ENCODE measurements at places on chromosomes 3 and 15.
A peak's percentile ranks its signal among the peaks of the same experiment; 100 is the strongest.

DNA sequence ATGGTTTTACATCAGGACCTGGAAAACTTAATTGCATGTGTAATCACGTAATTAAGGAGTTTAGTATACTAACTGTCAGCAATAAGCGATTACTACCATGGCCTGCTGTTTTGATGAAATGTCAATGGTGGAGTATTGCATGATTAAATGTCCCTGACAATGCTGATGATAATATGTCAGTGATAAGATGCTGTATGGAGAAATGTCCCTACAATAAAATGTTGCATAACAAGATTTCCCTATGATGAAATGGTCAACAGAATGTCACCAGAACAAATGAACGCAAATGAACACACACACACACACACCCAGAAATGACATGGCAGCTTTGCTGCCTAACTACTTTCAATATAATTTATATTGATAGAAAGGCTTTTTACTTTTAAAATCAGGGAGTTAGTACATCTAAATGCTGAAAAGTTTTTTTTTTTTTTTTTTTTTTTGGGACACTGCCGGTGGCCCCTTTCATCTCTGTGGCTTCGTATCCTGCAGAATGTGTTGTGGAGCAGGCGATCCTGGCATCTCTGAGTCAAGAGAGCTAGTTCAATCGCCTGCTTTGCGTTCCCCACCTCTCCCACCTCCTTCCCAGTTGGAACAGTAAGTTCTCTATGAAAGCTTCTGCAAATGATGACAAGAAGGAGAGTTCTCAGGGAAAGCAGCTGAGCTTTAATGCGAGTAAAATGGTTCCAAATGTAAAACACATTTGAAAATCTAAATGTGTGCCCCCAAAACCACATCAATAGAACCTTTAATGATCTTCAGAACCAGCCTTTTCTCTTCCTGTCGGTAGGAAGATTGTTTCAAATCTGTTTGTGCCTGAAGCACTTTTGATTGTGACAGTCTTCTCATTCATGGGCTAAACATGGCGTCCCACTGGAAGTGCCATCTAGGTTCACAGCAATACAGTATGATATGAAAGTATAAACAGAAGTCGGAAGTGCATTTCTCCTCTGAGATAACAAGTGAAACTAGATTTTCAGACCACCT lies 170.1 kb upstream of the GBE1 start:
- no peak for DNase-seq

DNA sequence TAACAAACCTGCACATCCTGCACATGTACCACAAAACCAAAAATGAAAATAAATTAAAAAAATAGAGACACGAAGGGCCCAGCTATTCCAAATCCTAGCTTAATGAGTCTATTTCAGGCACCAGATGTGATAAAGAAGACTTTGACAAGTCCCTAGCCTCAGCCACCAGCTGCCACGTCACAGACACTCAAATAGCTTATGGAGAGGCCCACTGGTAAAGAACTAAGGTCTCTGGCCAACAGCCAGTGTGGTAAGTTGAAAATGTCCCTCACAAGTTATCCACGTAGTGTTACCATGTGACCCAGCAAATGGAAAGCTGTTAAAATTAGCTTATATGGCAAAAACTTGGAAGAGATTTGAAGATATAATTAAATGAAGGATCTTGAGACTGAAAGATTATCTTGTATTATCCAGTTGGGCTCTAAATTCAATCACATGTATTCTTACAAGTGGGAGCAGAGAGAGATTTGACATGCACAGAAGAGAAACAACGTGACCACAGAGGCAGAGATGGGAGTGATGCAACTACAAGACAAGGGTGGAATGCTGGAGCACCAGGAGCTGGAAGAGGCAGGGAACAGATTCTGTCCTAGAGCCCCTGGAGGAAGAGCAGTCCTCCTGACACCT lies 10.9 kb downstream of the ACSBG1 start:
- no peak for DNase-seq

GRCh38 chr3:196227121-196227561 lies 10.8 kb downstream of the SLC51A start:
- DNase-seq, result no peak

GRCh38 chr15:50112488-50113186 lies 6.4 kb downstream of the ATP8B4 start:
- no peak for DNase-seq

- no peak for DNase-seq
These were observed 100.0 kb upstream of the DLG1 start for GRCh38 chr3:197398286-197398878.

- DNase-seq, result no peak
These were observed 105.9 kb upstream of the ARHGEF26 start for GRCh38 chr3:154015307-154015706.

GRCh38 chr3:191257286-191257685 lies 58.2 kb downstream of the OSTN start:
- DNase-seq, result no peak

DNA sequence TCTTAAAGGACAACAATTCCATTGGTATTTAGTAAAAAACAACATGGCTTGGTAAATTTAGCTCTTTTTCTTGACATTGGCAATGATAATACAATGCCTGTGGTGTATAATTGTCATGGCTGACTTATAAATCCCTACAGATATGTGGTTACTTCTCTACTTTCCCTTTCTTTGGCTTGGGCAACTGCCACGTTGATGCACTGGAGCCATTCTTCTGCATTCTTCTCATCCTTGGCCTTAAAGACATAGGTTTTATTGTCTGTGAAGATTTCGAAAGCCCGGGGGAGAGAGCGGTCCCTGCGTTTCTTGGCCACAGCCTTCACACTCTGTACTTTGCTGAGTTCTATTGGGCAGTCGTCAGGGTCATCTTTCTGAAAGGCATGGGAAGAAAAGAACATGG lies 101.1 kb upstream of the CCNL1 start:
- no peak for DNase-seq

DNA sequence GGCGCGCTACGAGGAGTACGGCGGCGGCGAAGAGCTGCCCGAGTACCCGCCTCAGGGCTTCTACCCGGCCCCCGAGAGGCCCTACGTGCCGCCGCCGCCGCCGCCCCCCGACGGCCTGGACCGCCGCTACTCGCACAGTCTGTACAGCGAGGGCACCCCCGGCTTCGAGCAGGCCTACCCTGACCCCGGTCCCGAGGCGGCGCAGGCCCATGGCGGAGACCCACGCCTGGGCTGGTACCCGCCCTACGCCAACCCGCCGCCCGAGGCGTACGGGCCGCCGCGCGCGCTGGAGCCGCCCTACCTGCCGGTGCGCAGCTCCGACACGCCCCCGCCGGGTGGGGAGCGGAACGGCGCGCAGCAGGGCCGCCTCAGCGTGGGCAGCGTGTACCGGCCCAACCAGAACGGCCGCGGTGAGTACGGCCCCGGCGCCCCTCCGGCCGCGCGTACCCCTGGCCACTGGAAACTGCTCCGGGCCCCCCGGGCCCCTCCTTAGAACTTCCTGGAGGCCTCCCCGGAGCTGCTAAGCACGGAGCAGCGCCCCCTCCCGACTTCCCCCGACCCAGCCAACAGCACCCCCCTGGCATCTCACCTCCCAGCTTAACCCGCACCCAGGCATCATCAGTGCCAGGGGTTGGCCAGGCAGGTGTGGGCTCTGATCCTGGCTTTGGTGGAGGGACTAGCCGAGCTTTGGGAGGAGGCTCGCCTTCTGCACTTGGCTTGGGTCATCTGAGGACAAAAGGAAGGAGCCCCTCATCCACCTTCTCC lies 1.4 kb downstream of the LOXL1 start:
- peak; percentile 75 for DNase-seq

DNA sequence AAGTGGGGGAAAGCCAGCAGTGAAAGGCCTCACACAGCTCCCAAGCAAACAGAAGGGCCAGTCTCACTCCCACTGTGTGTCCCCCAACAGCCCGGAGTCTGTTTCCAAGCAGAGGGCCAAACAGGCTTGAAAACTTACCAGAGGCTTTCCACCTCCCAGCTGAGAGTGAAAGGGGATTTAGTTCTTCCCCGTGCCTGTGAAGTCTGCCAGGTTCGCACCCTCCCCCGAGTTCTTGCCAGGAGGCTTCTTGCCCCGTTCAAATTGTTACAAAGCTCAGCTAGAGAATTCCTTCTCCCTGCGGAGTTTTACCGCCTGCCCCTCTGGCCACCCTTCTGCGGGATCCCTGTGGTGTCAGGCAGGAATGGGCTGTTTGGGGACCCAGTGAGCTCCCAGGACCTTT lies 68.0 kb upstream of the WNT7A start:
- no peak for DNase-seq

DNA sequence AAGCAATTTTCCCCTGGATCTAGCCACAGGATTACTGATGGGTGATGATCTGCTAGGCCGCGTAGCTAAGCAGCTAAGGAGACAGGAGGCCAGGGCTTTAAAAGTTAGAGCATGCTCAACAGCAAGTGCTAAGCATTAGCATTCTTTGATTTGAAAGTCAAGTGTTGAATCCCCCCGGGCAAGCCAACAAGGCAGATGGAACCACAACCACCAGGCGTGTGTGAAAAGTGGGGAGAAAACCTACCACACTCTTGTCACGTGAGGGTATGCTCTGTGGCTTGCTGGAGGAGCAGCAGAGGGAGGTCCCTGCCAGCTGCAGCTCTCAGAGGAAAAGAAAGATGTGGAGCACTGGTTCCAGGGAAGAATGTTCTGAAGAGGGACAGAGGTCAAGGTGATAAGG lies 20.9 kb downstream of the SLC51A start:
- DNase-seq, result no peak

DNA sequence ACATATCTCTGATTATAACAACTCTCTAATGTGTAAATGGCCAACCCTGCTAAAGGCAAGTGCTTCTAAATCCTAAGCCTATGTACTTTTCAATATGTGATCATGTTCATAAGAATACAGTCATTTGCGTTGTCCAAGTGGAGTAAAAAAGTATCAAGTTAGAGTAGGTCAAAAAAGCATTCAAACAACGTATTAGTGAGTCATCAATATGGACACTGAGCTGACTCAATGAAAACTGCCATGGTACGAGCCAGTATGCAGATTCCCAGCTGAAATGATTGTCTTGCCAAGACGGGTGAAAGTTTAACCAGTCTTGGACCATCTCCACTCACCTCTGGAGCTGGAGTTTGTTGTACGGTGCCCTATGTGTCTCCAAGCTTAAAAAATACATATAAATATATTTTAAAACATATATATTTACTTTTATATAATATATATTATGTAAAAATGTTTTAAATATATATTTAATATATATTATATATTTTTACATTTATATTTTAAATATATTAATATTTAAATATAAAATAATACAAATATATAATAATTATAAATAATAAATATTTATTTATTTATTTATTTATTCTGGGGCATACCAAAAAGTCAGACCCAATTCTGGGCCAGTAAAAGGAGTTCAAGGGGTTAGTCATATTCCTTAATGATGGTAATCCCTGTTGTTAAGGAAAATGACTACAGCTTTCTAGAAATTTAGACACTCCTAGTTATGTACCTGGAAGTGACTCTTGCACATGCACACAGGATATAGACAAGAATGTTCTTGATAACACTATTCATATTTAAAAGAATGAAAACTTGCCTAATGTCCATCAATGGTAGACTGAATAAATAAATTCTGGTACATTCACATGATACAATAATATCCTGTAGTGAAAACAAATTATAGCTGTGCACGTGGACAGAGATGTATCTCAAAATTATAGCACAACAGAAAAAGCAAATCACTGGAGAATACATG lies 27.2 kb downstream of the PLSCR4 start:
- DNase-seq, result no peak

DNA sequence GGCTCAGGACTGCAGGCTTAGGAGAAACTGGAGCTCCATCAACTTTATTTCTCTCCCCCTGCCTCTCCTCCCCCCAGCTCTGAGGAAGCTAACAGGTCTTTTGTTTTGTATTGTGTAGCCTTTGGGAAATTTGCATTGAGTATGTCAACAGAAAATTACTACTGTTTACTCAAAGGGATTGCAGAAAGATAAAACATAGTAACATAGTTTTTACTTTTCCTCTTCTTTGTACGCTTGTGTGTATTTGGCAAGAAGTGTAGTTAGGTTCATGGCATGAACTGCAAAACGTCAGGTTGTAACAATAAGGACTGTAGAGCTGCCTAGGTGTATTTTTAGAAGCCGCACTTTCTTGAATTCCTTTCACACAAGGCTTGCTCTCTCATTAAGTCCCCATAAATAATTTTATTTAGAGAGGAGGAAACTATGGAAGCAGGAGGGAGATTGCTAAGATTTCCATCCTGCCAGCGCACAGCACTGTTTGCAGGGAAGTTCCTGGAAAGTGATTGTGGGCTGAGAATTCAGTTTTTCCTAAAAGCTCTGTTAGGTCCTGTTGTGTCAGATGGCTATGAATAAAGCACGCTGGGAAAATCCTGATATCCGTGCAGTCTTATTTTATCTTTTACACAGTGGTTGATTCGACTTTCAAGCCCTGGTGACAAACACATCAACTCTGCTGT lies 21.1 kb upstream of the SATB1 start:
- DNase-seq, result no peak

All from memory B cell (primary cell).